ENCODE measurements at places on chromosomes 2 and 18.

GRCh38 chr2:88859461-88859860 lies 168.0 kb downstream of the RPIA start:
- no peak for DNase-seq

DNA sequence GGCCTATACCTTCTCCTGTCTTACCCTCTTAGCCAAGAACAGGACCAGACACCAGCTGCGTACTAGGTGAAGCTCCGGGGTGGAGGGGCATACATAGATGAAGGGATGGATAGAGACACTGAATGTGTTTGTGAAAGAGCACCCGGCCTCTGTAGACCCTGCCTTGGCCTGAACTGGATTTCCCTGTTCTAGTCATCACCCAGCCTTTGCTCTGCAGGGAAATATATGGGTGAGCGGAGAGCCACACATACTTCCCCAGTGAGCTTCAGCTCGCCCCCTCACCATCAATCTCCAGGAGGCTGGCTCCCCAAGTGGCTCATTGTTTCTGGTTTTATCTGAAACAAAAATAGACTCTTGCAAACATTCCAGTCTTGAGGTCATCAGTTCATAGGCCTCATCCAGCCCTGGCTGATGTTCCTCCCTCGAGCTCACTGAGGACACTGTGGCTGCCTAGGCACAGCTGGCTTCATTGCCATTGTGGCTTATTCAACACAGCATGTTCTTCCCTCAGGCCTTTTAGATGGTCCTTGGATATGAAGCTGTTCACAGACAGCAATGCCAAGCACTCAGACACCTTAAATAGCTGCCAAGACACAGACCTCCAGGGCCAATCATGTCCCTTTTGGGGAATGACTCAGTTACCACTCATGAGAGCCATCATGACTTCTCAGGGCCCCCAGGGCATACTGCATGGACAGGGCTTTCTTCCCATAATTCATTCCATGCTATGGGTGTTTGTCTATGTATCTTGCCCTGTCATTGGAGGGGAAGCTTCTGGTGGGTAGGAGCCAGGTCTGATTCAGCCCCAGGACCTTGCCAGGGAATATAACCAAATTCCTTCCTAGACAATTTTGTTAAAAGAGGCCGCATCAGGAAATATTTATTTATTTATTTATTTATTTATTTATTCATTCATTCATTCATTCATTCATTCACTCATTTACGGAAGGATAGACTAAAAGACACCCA lies 82.4 kb downstream of the TTC32 start:
- DNase-seq: no peak

DNA sequence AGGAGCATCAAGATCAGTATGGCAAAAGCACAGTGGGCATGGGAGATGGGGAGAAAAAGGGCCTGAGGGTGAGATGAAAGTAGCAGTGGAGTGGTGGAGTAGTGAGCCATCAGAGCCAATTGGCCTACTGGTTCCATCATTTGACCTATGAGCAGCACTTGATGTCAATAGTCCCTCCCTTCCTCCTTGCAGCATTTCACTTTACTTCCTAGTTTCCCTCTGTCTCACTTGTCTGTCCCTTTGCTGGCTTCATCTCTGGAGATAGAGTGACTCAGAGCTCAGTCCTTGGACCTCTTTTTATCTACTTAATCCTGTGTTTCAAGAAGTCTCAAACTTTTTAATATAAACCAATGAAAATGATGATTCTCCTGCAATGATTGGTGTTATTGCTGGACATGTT lies 32.1 kb downstream of the FBXO48 start:
- no peak for DNase-seq

GRCh38 chr2:30663321-30663720 lies 143.9 kb downstream of the CAPN13 start:
- DNase-seq: no peak

GRCh38 chr2:218796691-218797090 lies 14.7 kb downstream of the CYP27A1 start:
- DNase-seq: no peak

DNA sequence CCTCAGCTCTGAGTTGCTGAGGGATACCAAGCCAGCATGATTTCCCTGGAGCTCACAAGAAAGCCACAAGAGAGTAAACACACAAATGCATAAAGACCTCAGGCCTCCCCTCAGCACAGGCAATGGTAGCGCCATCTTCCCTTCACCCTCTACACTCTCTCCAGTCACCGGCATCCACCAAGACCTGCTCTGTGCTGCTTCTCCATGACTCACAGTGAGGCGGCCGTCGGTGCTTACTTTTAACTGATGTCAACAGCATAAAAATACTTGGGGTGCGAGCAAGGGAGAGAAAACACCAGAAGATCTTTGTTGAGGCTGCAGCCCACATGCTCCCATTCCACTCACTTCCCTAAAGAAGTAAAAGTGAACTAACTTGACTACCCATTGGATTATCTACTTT lies 46.7 kb downstream of the L3MBTL4 start:
- no peak for DNase-seq

DNA sequence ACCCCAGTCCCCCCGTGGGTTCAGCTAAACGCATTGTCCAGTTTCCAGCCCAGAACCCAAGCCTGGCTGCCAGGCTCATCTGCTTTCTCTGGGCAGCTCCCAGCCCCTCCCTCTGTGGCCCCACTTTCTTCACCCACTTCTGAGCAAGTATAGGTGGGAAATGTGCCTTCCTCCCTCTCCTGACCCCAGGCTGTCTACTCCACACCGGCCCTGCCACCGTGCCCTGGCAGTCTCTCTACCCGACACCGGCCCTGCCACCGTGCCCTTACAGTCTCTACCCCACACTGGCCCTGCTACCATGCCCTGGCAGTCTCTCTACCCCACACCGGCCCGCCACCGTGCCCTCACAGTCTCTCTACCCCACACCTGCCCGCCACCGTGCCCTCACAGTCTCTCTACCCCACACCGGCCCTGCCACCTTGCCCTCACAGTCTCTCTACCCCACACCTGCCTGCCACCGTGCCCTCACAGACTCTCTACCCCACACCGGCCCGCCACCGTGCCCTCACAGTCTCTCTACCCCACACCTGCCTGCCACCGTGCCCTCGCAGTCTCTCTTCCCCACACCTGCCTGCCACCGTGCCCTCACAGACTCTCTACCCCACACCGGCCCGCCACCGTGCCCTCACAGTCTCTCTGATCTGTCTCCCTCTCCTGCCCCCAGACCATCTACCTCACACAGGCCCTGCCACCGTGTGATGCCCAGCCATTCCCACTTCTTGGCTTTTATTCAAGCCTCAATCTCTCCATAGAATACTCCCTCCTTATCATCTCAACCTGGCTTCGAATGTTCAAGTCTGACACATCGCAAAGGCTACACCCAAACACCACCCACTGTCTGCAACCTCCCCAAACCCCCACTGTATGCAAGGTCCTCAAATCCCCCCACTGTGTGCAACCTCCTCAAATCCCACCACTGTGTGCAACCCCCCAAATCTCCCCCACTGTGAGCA lies 108.9 kb downstream of the TPO start:
- no peak for DNase-seq

DNA sequence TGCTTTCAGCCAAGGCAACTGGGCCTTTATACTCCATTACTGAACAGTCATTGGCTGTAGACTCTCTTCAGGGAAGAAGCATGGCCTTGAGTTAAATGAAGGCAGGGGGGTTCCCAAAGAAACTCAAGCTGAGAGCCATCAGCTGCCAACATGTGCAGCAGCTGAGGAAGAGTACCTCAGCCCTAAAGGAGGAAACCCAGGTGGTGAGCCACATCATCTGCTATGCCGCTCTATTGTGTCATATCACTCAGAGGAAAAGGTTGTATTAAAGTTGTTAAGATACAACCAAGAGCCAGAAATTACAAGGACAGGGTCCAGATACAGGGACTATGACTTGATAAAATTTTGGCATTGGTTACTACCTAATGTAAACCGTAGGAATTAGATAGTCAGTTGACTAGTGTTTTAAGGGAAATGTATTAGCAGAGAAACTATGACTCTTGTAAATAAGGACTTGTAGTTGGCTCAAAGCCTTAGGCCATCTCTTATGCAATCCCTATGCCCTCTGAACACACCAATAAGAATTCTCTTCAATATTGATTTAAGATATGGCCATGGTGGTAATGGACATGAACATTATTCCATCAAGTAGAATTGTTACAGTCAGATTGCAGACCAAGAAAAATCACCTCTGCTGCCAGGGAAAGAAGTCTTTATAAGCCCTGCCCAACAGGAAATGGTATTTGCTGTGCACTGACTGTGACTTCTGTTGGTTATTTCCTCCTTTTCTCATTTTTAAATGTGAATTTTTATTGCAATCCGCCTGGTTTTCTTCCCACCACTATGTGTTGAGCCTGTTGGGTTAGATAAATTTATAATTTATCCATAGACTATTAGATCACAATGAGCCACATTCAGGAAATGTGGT lies 9.2 kb upstream of the LRPPRC start:
- no peak for DNase-seq

DNA sequence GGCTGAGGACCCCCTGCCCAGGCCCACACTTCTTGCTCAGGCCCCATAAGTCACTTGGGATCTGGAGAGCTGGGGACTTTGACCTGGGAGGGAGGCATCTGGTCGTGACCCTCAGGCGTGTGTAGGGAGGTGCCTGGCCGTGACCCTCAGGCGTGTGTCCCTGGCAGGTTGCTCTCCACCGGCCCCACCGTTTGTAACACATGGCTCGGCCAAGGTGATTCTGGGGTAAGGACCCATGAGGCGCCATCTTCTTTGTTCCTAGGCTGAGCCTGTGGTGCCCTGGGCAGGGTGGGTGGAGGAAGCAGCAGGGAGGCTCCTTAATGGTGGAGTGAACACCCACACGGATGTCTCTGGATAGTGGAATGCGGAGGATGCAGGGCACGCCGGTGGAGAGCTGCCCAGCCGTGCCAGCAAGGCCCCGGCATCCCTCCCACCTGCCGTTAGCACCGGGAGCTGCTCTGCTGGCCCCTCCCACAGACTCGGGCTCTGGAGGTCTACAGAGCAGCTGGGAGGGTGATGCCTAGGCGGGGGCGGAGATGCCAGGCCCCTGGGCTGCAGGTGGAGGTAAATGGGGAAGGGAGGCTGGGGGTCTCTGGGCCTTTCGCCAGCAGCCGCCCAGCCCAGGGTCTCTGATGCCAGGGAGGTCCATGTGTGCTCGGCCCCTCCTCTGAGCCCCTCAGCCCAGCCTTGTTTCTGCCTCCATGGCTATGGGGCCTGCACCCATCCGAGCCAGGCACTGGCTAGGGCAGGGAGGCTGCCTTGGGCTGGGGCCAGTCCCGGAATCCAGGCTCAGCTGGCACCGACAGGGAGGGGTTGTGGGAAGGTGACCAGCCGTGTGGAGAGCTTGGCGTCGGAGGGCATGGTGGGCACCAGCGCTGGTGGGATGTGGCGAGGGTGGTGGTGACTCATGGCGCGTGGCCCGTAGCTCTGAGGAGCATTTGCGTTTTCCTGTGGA lies 1.1 kb upstream of the GAL3ST2 start:
- DNase-seq: peak; percentile 22

Measured in D341Med (cell line).